ENCODE measurements at places on chromosomes 13 and 19.

DNA sequence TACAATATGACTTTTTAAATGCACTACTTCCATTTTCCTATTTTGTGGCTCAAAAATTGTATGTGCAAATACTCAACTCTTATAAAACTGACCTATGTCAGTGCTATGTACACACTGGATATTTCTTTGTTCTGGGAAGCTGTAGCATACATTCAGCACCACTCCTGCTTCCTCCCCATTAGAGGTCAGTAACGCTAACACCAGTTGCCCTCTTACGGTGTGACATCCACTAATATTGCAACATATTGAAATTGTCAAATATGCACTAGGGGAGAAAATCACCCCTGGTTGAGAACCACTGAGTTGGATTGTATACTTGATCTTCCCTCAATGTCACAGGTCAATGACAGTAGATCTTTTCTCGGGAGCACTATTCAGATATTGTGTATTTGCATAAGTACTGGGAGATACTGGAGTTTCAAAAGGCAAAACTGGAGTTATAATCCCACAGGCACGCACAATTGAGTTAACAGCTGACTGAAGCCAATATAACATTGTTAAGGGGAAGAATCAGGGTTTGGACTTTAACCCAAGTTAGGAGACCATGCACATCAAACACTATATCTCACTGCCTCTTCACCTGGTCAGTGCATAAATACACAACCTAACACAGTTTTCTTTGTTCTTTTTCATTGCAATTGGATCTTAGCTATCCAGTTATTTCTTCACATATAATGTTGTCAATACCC, 1276.5 kb upstream of the MIR17HG start:
- no peak for DNase-seq

GRCh38 chr13:48567515-48568369, 34.9 kb upstream of the RCBTB2 start:
- DNase-seq: peak; percentile 21

GRCh38 chr13:105538346-105538745, 997.1 kb downstream of the EFNB2 start:
- DNase-seq: no peak

DNA sequence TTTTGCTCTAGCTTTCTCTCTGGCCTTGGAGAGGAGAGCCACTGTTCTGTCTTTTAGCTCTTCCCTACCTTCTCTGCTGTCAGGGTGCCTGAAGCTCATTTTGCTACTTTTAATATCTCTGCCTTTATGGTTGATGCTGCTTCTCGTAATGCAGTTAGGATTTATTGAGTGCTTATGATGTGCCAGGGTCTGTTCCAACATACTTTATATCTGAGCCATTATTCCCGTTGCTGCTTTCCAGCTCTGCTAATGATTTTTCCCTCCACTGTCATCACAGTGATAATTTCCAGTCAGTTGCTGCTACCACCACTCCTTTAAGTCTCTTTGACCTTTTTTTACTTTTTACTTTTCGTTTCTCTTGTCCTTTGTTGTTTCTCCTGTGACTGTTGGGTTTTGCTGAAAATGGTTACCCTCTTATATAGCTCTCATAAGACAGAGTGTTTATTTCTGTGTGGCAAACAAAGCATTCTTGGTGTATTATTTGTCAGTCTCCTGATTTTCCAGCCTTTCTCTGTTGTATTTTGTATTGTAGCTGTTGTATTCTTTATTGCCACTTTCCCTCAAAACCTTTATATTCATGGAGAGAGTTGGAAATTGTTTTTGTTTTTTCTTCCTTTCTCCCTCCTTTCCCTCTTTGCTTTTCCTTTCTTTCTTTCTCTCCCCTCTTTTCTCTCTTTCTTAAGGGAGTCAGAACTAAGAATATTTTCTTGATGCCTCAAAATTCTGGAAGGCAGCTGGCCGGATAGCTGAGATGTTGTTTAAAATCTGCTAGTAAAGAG, 37.4 kb downstream of the COG6 start:
- DNase-seq: no peak

GRCh38 chr13:33251131-33251661, 34.4 kb downstream of the STARD13 start:
- DNase-seq: no peak

DNA sequence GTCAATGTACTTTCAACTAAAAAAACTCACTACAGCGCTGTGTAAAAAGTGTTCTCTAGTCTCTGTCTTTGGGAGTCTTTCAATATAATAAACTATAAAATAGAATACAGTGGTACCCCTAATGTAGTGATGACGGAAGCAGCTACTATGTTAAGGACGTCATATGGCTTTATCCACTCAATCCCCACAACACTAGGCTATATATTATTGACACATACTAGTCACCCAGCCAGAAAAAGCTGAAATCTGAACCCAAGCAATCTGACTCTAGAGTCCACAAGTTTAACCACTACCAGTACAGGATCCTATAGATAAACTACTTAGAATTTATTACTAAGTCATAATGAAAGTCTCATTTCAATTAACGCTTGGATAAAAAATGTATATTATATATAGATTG, 48.3 kb downstream of the ELF1 start:
- no peak for DNase-seq

GRCh38 chr13:75139291-75139690, 342.7 kb downstream of the TBC1D4 start:
- DNase-seq: no peak

- no peak for DNase-seq
These were observed at the start of gene ARHGAP45 for GRCh38 chr19:1066748-1067340. TSS of gene ARHGAP45 (plus strand) at chr19:1067167. CDS start at chr19:1067406, 239 bp downstream.

- DNase-seq: no peak
These were observed 12.3 kb downstream of the TPT1 start for GRCh38 chr13:45328661-45329111.

- no peak for DNase-seq
These were observed 7.5 kb downstream of the ELAVL1 start for GRCh38 chr19:7997809-7998480.

DNA sequence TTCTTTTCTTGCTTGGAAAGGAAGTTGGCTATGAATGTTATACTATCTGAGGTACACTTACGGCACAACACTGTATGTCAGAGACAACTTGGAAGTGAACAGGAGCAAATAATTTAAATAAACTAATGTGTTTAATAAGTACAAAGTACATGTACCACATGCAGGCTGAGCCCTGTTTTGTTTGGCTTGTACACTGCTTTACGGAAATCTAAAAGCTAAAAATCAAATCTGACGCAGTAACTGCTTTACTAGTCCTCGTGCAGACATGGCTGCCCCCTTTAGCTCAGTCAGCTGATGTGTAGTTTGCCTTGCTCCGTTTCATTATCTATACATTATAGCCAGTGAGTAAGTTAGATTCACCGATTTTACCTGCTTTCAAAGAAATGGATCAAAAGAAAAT, 36.5 kb downstream of the TDRD3 start:
- DNase-seq: no peak

GRCh38 chr13:63011996-63012395, 1596.3 kb upstream of the PCDH20 start:
- no peak for DNase-seq

DNA sequence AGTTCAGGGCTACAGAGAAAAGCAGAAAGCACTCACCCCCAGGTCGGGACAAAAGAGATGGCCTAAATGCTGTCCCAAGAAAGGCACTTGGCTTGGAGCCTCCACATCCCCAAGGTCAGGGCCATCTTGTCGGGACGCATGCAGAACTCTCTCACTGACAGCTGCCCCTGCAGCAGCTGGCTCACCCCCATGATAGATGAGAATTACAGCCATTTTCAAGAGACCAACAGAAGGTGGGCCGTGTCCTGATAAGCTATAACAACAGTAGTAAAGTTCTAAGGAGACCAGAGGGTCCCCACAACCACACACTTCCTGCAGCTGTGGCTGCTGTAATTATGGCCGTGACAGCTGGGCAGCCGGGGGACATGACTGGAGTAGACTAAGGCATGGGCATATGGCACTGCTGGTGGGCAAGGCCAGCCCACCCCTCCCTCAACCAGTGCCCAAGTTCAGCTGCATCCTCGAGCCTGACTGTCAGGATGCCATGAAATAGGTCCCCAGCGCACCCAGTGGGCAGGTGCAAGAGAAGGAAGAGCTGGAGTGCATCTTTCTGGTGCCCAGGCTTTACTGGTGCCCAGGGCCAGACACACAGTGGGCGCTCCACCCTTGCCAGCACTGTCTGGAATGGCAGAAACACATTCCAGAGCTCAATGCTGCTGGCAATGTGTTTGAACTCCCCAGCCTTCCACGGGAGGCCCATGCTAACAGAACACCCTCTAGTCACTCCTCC, 436.7 kb upstream of the ZNF507 start:
- no peak for DNase-seq

DNA sequence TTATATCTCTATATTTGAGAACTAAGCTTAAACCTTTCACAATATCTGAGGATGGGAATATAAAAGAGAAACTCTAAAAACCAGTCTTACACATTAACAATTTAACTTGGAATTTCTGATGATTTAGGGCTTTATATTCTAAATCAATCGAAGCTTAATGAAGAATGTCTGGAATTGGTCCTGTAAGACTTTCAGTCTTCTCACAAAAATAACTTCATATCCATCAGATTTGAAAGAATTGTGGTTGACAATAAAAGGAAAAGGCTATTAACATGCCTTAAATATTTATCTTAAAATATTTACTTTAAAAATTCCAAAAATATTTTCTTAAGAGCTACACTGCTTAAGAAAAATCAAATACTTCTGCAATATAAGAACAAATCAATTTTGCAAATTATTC, 27.3 kb downstream of the MYCBP2 start:
- DNase-seq: no peak

- no peak for DNase-seq
These were observed 361.2 kb downstream of the SUCLA2 start for GRCh38 chr13:47639738-47640447.

- DNase-seq: no peak
These were observed 16.9 kb downstream of the IZUMO4 start for GRCh38 chr19:2113439-2114211.

DNA sequence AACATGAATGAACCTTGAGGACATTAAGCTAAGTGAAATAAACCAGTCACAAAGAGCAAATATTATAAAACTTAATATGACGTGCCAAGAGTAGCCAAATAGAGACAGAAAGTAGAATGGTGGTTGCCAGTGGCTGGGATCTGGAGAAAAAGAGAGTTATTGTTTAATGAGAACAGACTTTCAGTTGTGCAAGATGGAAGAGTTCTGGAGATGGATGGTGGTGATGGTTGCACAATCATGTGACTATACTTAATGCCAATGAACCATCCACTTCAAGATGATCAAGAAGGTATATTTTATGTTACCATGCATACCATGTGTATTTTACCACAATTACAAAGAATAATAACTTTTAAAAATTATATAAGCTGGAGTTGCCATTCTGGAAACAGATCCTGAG, 65.7 kb upstream of the MTIF3 start:
- DNase-seq: no peak
